ENCODE measurements at places on chromosomes 16 and 17.

GRCh38 chr17:32484041-32484461 lies 2.7 kb upstream of the CDK5R1 start:
- no peaks in the 10 kb centered on the region for H3K27me3 ChIP-seq
- DNase-seq: no peak
- H3K36me3 ChIP-seq: peaks cover 44% of the 10 kb centered on the region
- H3K4me3 ChIP-seq: no peak overlapping the region

GRCh38 chr17:37823996-37824395 lies 79.1 kb upstream of the HNF1B start:
- no peaks in the 10 kb centered on the region for H3K36me3 ChIP-seq
- no peak for DNase-seq
- H3K27me3 ChIP-seq: peaks cover 16% of the 10 kb centered on the region
- H3K4me1 ChIP-seq: peaks cover 25% of the 10 kb centered on the region
- H3K27ac ChIP-seq: no peak overlapping the region
- no peak overlapping the region for H3K4me3 ChIP-seq

- H3K36me3 ChIP-seq: no peaks in the 10 kb centered on the region
- H3K27ac ChIP-seq: no peak overlapping the region
- no peaks in the 10 kb centered on the region for H3K27me3 ChIP-seq
- H3K4me3 ChIP-seq: no peak overlapping the region
Observed at GRCh38 chr16:57681950-57682728, 12.5 kb upstream of the DRC7 start.

GRCh38 chr17:56699186-56699894 lies 105.8 kb downstream of the NOG start:
- DNase-seq: no peak
- H3K36me3 ChIP-seq: no peaks in the 10 kb centered on the region
- H3K27me3 ChIP-seq: peaks cover 10% of the 10 kb centered on the region
- H3K4me1 ChIP-seq: no peaks in the 10 kb centered on the region
- no peak overlapping the region for H3K4me3 ChIP-seq

GRCh38 chr17:67509390-67510287 lies 132.6 kb downstream of the PITPNC1 start:
- no peak for DNase-seq
- no peaks in the 10 kb centered on the region for H3K27me3 ChIP-seq
- peaks cover 11% of the 10 kb centered on the region for H3K4me1 ChIP-seq
- H3K4me3 ChIP-seq: no peak overlapping the region

GRCh38 chr16:7548796-7549318 lies 216.2 kb downstream of the RBFOX1 start:
- H3K36me3 ChIP-seq: no peaks in the 10 kb centered on the region
- no peak overlapping the region for H3K27ac ChIP-seq
- no peaks in the 10 kb centered on the region for H3K27me3 ChIP-seq
- H3K4me1 ChIP-seq: no peaks in the 10 kb centered on the region

GRCh38 chr17:39231591-39232551 lies 6.1 kb upstream of the STAC2 start:
- H3K27ac ChIP-seq: peak overlapping the region; percentile 23
- H3K4me3 ChIP-seq: no peak overlapping the region
- H3K27me3 ChIP-seq: peaks cover 17% of the 10 kb centered on the region
- H3K4me1 ChIP-seq: peaks cover 12% of the 10 kb centered on the region
- H3K36me3 ChIP-seq: no peaks in the 10 kb centered on the region

DNA sequence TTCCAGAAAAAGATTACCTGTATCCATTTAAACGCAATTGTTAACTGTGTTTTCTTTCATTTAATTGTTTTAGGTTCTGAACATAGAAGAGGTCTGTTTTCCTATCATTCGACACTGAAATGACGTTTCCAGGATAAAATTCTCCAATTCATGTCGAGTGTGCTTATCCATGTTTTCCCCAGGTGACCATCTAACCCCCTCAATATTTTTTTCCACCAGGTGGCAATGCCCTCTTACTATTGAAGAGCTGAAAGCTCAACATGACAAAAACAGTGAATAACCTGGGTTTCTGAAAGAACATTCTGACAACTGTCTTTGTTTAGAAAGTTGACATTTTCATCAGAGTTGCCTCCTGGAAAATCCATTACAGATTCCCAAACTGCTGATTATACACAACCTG lies 948.7 kb downstream of the KCNJ2 start:
- no peak overlapping the region for H3K27ac ChIP-seq
- no peaks in the 10 kb centered on the region for H3K4me1 ChIP-seq
- DNase-seq: no peak

DNA sequence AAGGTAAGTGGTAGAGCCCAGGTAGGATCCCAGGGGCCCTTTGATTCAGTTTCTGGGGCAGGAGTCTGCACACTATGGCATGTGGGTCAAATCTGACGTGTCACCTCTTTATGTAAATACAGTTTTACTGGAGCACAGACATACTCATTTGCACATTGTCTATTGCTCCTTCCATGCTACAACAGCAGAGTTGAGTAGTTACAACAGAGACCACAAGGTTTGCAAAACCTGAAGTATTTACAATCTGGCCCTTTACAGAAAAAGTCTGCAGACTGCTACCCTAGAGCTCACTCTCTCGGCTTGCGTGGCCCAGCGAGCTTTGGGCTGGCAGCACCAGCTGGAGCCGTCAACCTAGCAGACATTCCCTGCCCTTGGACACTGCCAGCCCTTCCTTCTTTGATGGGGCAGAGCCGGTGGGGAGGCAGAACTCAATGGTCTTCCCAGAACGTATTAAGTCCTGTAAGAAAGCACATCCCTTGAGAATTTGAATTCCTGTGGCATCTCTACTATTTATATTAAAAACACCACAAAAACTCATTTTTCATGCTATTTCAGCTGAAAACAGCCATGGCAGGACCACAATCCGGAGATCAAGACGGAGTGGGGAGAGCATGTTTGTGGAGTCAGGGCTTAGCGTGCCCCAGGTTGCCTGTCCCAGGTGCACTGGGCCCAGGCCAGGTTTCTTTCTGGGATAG lies 133.1 kb upstream of the NUDT7 start:
- no peak overlapping the region for H3K27ac ChIP-seq
- no peaks in the 10 kb centered on the region for H3K4me1 ChIP-seq
- H3K4me3 ChIP-seq: no peak overlapping the region

- peak overlapping the region; percentile 92 for H3K27ac ChIP-seq
- no peak overlapping the region for H3K4me3 ChIP-seq
- DNase-seq: peak; percentile 51
- H3K27me3 ChIP-seq: no peaks in the 10 kb centered on the region
Observed at GRCh38 chr16:48608452-48608851, 1.5 kb downstream of the N4BP1 start.

DNA sequence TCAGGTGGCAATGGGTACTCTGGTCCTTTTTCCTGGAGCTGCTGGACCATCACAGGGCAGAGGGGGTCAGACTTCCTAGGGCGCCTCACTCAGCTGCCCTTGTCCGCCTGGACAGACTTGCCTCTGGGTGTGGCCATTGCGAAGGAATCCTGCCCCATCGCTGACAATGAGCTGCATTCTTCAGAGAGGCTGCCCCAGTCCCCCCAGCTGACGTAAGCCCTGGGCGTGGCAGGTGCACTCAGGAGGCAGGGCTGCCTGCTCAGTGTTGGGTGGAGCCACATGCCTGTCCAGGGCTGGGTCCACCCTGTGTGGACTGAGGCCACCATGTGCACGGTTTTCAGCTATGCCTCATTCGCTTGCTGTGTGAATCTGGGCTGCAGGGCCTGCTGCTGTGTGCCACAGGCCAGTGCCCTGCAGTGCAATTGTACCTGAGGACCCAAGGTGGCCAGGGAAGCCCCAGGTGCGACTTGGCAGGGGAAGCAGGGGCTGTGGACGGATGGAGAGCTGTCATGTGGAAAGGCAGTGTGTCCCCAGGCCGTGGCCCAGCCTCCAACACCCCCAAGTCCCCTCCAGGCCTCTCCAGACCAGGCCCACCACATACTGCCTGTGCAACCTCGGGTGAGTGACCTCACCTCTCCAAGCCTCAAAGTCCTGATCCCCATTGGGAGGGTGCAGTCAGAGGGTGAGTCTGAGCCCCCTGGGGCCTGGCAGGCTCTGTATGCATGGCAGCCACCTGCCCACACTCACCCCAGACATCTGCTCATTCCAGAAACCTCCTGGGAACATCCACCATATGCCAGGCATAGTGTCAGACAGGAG lies 14.0 kb upstream of the MPRIP start:
- H3K27ac ChIP-seq: no peak overlapping the region
- peaks cover under 1% of the 10 kb centered on the region for H3K27me3 ChIP-seq
- DNase-seq: no peak

DNA sequence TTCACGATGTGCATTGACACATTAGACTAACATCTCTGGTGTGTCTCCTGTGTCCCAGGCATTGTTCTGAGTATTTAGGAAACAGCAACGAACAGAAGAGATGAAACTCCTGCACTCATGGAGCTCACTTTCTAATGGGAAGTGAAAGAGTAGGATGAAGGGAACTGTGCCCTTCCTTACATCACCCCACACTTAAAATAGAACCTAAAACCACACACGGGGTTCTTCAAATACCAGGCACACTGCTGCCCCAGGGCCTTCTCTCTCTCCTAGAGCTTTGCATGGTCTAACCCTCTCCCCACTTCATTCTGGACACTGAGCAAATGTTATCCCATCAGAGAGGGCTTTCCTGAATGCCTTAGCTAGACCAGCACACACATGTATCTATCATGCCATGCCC lies 33.7 kb downstream of the TRIM25 start:
- H3K27me3 ChIP-seq: peaks cover 3% of the 10 kb centered on the region
- H3K4me1 ChIP-seq: no peaks in the 10 kb centered on the region
- no peak for DNase-seq
- H3K36me3 ChIP-seq: peaks cover 4% of the 10 kb centered on the region
- H3K4me3 ChIP-seq: no peak overlapping the region

- H3K4me1 ChIP-seq: peaks cover 43% of the 10 kb centered on the region
- no peak for DNase-seq
- peaks cover 15% of the 10 kb centered on the region for H3K36me3 ChIP-seq
- peak overlapping the region; percentile 75 for H3K27ac ChIP-seq
Observed at GRCh38 chr17:7437369-7437863, 1.9 kb upstream of the FGF11 start.

- H3K4me1 ChIP-seq: no peaks in the 10 kb centered on the region
- no peak overlapping the region for H3K27ac ChIP-seq
- H3K27me3 ChIP-seq: peaks cover 5% of the 10 kb centered on the region
- no peaks in the 10 kb centered on the region for H3K36me3 ChIP-seq
- DNase-seq: peak; percentile 56
Observed at GRCh38 chr17:34703533-34703932, 124.2 kb downstream of the TMEM132E start.

- H3K27ac ChIP-seq: no peak within 1 kb of the TSS
- no peak for DNase-seq
- no peak within 1 kb of the TSS for H3K4me3 ChIP-seq
- peaks cover 3% of the 10 kb centered on the region for H3K27me3 ChIP-seq
- no peaks in the 10 kb centered on the region for H3K4me1 ChIP-seq
Observed at GRCh38 chr17:10549096-10549842, at the start of gene MYH2. TSS of gene MYH2 (minus strand) at chr17:10549658. CDS start at chr17:10547920, 1,738 bp downstream.

DNA sequence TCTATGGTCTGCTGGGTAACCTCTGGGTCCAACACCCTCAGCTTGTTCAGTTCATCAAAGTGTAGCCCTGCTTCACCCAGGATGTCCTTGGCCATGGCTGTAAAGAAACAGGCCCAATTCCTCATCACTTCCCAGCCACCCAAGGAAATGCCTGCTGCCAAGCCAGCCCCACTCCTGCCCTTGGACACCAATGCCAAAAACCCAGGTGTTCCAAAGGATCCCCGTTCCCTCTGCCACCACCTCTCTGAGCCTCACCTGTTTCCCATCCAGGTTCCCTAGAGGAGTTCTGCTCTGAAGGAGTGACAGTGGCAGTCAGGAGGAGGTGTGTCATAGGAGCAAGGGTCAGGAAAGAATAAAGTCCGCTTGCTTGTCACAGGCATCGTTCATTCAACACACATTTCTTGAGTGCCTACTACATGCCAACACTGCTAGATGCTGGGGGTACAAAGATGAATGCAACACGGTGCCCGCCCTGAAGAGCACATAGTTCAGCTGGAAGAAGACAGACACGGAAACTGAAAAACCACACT lies 3.3 kb downstream of the IFT20 start:
- H3K4me3 ChIP-seq: no peak overlapping the region
- H3K36me3 ChIP-seq: peaks cover 13% of the 10 kb centered on the region
- no peaks in the 10 kb centered on the region for H3K27me3 ChIP-seq
- DNase-seq: no peak
- H3K27ac ChIP-seq: no peak overlapping the region
- peaks cover 24% of the 10 kb centered on the region for H3K4me1 ChIP-seq

- peaks cover 31% of the 10 kb centered on the region for H3K4me1 ChIP-seq
- H3K27ac ChIP-seq: no peak overlapping the region
- no peaks in the 10 kb centered on the region for H3K27me3 ChIP-seq
- H3K36me3 ChIP-seq: peaks cover 56% of the 10 kb centered on the region
Observed at GRCh38 chr17:17150448-17150800, 55.7 kb downstream of the PLD6 start.

- no peak for DNase-seq
- no peaks in the 10 kb centered on the region for H3K4me1 ChIP-seq
- H3K27ac ChIP-seq: no peak overlapping the region
- H3K4me3 ChIP-seq: no peak overlapping the region
Observed at GRCh38 chr16:65817066-65817465, 549.4 kb upstream of the CDH5 start.

DNA sequence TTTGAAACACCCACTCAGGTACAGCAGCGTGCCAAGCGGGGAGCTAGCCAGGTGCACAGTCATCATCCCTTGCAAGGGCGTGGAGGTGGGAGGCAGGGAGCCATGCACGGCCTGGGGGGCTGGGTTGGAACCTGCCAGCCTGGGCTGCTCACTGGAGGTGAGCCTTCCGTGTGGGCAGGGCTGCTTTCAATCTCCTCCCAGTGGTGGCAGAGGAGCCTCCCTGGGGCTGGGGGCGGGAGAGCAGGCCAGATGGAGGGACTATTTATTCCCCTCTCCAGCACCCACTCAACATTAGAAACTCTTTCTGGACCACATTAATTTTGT lies 90.3 kb downstream of the KATNIP start:
- peaks cover 2% of the 10 kb centered on the region for H3K36me3 ChIP-seq
- no peak overlapping the region for H3K27ac ChIP-seq
- H3K27me3 ChIP-seq: no peaks in the 10 kb centered on the region
- H3K4me3 ChIP-seq: no peak overlapping the region
- no peak for DNase-seq

DNA sequence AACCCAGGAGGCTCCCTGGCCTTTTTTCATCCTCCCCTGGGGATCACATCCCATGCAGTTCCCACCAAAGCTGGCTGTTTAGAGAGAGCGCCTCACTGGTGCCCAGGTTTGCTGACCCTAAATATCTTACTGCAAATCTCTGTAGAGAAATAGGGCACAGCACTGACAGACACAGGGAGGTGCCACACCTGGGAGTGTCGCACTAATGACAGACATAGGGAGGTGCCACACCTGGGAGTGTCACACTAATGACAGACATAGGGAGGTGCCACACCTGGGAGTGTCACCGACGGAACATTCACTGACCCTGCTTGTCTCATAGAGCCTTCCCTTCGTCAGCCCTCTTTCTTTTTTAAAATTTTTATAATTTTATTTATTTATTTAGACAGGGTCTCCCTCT lies 25.6 kb downstream of the UNK start:
- no peaks in the 10 kb centered on the region for H3K4me1 ChIP-seq
- H3K27ac ChIP-seq: no peak overlapping the region
- H3K36me3 ChIP-seq: peaks cover 19% of the 10 kb centered on the region
- no peaks in the 10 kb centered on the region for H3K27me3 ChIP-seq
- H3K4me3 ChIP-seq: no peak overlapping the region
